Stimulated activated CD4-positive, alpha-beta T cell treated with anti-CD3 and anti-CD28 coated beads, Interleukin-12 subunit alpha, Interleukin-12 subunit beta, amount 100 ng/mL, for 48 hours (primary cell): ENCODE measurements at places on chromosomes 4 and X.

GRCh38 chr4:8079031-8079885 lies 79.4 kb downstream of the ABLIM2 start:
- no peak for DNase-seq

- no peak for DNase-seq
Measured at GRCh38 chr4:86939729-86940575, 5.1 kb downstream of the AFF1 start.

DNA sequence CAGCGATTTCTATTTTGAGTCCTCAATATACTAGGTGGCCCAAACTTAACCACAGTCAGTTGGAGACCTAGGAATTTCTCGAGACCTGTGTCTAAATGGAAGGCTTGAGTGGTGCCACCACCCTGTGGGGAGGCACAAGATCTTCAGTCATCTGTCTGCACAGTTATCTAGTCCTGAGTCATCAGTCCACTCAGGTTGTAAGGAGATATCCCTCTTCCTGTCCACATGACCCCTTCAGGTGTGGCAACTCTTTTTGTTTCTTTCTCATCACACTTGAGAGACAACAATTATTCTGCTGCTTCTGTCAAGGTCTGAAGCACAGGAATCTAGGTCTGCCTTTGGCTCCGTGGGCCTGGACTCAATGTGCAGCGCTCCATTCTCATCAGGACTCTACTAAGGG lies 64.4 kb upstream of the IBSP start:
- DNase-seq = no peak

DNA sequence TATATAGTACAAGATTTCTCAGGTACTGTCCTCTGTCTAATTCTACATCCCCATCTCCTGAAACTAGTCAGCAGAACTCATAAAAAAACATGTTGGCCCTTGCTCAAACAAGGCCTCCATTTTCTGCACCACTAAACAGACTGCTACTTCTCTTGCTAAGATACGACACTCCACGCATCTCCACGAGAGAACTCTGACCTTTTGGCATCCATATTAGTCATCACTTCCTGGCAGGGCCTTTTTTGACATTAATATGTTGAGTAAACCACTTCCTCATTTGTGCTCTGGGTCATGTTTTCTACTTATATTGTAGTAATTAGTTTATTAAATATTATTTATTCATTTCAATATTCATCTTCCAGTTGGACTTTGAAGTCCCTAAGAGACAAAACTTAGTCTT lies 65.6 kb downstream of the DCAF8L1 start:
- no peak for DNase-seq

- DNase-seq = no peak
Measured at GRCh38 chr4:5184606-5185005, 133.3 kb downstream of the STK32B start.

- no peak for DNase-seq
Measured at GRCh38 chrX:112068430-112068829, 14.1 kb downstream of the TRPC5 start.

- DNase-seq = no peak
Measured at GRCh38 chr4:12588582-12588981, 895.6 kb downstream of the RAB28 start.

DNA sequence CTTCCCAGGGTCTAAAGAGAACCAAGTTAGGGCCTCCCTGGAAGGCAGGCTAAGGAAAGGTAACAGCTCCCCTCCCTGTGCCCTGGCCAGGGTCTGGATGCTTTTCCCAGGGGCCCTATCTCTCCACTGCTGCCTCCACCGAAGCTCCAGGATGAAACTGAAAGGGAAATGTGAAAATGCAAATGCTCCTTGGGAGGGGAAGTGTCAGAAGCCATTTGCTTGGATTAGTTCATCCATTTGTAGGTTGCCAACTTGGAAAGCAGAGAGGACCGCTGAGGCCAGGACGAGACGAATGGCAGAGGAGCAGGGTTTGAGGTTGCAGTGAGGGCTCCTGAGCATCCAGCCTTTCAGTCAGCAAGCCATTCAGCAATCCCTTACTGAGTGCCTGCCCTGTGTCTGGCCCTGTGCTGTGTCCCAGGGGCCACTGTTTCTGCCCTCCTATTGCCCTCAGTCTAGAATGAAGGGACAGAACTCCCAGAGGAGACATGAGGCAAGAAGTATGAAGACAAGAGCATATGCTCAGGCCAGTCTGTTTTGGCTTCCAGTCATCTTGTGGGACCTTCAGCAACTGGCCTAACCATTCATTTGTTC lies 45.9 kb upstream of the PGRMC1 start:
- DNase-seq = no peak

DNA sequence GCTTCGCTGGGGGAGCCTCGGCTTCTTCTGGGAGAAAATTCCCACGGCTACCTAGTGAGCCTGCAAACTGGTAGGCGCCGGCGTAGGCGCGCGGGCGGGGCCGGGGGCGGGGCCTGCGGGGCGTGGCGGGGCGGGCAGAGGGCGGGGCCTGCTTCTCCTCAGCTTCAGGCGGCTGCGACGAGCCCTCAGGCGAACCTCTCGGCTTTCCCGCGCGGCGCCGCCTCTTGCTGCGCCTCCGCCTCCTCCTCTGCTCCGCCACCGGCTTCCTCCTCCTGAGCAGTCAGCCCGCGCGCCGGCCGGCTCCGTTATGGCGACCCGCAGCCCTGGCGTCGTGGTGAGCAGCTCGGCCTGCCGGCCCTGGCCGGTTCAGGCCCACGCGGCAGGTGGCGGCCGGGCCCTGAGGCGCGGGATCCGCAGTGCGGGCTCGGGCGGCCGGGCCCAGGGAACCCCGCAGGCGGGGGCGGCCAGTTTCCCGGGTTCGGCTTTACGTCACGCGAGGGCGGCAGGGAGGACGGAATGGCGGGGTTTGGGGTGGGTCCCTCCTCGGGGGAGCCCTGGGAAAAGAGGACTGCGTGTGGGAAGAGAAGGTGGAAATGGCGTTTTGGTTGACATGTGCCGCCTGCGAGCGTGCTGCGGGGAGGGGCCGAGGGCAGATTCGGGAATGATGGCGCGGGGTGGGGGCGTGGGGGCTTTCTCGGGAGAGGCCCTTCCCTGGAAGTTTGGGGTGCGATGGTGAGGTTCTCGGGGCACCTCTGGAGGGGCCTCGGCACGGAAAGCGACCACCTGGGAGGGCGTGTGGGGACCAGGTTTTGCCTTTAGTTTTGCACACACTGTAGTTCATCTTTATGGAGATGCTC lies at the start of gene HPRT1:
TSS of gene HPRT1 (plus strand) at position 161 of the 857 bp plus-strand sequence. CDS start at position 308, 147 bp downstream.
- DNase-seq = peak; percentile 46

DNA sequence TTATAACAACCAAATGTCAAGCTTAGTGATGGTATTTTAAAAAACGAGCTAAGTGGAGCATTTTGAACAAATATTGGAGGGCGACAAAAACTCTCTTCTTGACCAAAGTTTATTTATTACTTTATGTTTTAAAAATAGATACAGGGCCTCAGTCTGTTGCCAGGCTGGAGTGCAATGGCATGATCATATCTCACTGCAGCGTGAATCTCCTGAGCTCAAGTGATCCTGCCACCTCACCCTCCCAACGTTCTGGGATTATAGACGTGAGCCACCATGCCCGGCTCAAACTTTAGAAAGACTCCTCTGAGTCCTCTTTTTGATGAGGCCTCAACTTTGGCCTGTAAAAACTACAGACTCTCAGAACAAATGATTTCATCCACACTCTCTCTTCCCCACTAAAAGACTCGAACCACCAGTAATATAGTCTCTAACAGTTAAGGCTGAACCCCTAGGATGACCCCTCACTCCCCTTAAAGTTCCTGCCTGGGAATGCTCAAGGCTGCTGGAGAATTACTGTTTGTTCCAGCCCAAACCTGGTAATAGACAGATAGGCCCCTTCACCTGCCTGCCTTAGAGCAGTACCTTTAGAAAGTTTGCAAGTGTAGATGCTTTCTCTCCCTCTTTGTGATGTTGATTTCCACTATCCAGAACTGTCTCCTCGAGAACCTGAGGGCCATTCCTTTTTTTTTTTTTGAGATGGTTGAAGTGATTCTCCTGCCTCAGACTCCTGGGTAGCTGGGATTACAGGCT lies 55.3 kb upstream of the HPSE start:
- DNase-seq = no peak

DNA sequence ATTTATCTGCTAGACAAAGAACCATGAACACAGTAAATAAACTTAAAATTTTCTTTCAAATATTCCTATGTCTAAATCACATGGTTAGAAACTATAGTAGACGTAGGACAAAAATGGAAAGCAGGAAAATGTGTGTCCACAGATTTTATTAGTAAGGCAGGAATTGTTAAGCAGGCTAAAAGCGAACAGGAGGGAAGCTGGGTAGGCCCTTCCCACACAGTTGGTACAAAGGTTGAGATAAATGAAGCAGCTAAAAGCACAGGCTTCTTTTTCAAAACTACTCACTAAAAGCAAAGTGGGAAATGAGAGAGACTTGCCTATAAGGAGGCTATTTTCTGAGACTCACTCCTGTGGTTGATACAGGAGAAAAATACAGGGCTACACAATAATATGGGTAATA lies 108.1 kb upstream of the PABPC4L start:
- no peak for DNase-seq

DNA sequence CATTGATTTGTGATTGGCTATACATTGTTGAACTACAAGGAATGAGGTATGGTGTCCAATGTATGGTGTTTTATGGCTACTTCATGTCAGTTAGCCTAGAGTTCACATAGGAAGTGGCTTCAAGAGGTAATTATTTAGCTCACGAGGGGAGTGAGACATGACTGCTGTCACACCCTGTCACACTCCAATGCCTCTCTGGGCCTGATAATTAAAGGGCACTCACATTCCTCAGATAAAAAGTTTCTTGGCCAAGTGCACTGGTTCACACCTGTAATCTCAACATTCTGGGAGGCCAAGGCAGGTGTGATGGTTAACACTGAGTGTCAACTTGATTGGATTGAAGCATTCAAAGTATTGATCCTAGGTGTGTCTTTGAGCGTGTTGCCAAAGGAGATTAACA lies 65.0 kb upstream of the DDX60 start:
- no peak for DNase-seq

DNA sequence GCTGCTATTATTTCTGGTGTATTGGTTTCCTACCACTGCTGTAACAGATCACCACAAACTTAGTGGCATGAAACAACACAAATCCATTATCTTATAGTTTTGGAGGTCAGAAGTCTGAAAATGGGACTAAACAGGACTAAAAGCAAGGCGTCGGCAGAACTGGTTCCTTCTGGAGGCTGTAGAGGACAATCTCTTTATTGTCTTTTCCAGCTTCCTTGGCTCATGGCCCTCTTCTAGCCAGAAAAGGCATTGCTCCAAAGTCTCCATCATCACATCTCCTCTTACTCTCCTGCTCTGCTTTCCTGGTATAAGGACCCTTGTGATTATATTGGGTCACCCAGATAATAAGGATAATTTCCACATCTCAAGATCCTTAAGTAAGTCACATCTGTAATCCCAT lies 121.9 kb downstream of the CLCN4 start:
- DNase-seq = no peak

DNA sequence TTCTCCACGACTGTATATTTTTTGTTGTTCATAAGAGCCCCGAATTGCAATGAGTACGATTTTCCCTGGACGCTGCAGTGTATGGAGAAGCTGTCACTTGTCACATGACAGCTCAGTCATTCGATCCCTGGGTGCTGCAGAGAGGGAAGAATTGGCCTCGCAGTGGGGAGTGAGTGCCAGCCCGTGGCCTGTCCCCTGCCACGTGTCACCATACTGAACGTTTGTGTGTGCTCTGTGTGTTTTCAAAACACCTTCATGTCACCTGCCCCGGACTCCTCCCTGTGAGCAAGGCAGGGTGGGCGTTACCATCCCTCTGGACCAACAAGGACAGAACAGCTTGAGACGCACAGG lies 77.9 kb downstream of the TBL1X start:
- no peak for DNase-seq

DNA sequence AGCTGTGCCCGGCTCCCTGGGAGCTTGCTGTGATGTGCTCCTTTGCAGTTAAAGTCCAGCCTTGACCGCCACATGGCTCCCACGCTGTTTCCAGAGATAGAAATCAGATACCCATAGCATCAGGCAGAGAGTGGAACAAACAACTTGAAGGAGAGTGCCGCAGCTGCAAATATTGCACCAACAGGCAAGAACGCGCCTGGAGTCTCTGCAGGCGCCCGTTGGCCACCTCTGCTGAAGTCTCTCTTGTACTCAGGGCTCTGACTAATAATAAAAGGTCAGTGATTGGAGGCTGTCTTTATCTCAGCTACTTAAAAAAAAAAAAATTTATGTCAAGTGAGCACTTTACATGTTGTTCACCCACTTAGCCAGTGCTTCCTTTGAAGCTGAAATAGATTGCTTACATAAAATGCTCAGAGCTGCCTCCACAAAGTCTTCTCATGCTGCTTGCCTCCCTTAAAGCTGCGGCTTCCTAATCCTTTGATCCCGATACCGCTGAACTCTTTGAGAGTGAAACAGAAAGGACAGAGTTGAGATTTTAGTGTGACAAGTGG lies 30.9 kb upstream of the TENM3 start:
- no peak for DNase-seq

GRCh38 chr4:62210486-62210885 lies 1010.4 kb downstream of the ADGRL3 start:
- no peak for DNase-seq

- DNase-seq = no peak
Measured at GRCh38 chrX:40688929-40689328, 41.6 kb upstream of the CXorf38 start.

- DNase-seq = no peak
Measured at GRCh38 chrX:107894038-107894437, 68.4 kb downstream of the MID2 start.

- no peak for DNase-seq
Measured at GRCh38 chr4:7698584-7698983, 241.1 kb downstream of the AFAP1 start.

- DNase-seq = peak; percentile 7
Measured at GRCh38 chrX:18146954-18147353, 73.7 kb downstream of the BEND2 start.

GRCh38 chr4:1055721-1056590 lies 44.5 kb downstream of the FGFRL1 start:
- DNase-seq = peak; percentile 65

- DNase-seq = peak; percentile 7
Measured at GRCh38 chr4:13483768-13484121, 395 bp downstream of the RAB28 start.

DNA sequence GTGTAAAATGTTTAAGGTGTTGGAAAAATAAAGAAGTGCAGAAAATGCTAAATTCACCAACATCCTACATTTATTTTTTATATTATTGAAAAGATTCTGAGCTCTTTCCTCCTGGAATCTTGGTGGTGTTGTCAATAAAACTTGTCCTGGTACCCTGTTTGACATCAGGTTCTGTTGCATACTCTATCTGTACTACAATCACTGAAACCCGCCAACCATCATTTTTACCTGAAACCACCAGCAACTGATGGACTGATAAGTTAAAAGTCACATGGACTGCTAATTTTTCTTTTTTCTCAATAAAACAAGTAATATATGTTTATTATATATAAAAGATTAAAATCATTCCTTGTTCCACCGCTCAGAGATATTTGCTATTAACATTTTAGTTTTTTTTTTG lies 23.4 kb downstream of the STAP1 start:
- no peak for DNase-seq

DNA sequence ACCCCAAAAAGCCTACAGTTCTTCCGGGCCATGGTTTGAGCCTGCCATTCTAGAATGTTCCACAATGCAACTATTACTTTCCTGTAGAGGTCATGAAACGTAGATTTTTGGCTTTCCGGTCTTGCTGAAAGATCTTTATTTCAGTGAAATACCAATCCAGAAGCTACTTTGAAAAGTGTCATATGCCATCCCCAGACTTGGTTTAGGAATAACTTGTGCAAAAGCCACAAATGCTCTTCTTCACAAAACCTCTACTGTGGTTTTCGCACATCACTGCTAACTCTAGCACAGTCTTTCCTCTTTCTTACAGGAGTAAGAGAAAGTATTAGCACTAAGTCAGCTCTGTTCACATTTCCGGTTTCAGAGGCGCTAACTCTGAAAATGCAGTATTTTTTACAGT lies 12.7 kb upstream of the CD40LG start:
- DNase-seq = no peak

GRCh38 chr4:115671581-115671980 lies 558.2 kb upstream of the NDST4 start:
- DNase-seq = no peak
